ENCODE measurements at places on chromosomes 3 and 15.

DNA sequence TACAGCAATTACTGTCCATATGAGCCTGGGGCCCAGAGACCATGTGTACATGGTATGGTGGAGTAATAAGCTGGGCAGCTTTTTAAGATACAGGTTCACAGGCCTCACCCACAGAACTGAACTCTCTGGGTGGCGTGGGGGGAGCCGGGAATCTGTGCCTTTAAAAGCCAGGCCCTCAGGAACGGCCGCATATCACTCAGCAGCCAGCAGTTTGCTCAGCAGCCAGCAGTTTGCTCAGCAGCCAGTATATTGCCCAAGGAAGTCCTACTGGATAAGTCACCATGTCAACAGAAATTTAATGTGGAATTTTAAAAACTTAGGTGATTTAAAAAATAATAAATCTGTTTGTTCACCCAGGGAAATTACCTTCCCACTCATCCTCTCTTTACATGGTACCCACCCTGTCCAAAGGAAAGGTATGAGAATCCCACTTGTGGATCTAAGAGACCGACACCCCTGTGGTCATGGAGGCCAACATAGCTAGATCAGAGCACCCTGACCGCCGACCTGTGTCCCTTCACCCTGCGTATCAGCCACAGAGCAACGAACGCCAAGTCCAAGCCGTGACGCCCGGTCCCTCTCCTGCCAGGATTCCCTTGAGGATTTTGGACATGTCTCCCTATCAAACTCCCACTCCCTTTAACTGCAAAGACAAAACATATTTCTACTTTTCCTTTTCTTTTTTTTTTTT lies 95.7 kb upstream of the CHRM5 start:
- DNase-seq, result no peak

GRCh38 chr3:146739203-146739671 lies 134.1 kb upstream of the PLSCR5 start:
- DNase-seq, result no peak

DNA sequence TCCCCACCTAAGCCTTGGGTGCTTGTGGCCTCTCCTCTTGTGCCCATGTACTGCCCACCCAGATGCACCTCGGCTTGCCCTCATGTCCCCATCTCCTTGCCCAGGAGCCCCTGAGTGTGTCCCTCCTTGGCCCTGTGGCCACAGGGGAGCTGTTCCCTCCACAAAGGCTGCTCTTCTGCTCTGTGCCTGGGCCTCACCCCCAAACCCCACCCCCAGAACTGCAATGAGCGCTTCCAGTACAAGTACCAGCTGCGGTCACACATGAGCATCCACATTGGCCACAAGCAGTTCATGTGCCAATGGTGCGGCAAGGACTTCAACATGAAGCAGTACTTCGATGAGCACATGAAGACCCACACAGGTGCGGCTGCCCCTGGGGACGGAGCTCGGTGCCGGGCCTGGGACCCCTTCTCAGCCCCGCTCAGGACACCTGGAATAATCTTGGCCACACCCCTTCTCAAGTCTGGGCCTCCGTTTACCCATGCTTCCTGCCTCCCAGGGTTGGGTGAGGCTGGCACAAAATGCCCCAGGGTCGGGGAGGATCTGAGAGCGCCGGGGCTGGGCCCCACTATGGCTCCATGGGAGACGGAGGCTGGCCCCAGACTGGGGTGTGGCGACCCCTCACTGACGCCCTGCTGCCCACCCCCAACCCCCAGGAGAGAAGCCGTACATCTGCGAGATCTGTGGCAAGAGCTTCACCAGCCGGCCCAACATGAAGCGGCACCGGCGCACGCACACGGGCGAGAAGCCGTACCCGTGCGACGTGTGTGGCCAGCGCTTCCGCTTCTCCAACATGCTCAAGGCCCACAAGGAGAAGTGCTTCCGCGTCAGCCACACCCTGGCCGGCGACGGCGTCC lies 10.3 kb downstream of the ZBTB47 start:
- no peak for DNase-seq

DNA sequence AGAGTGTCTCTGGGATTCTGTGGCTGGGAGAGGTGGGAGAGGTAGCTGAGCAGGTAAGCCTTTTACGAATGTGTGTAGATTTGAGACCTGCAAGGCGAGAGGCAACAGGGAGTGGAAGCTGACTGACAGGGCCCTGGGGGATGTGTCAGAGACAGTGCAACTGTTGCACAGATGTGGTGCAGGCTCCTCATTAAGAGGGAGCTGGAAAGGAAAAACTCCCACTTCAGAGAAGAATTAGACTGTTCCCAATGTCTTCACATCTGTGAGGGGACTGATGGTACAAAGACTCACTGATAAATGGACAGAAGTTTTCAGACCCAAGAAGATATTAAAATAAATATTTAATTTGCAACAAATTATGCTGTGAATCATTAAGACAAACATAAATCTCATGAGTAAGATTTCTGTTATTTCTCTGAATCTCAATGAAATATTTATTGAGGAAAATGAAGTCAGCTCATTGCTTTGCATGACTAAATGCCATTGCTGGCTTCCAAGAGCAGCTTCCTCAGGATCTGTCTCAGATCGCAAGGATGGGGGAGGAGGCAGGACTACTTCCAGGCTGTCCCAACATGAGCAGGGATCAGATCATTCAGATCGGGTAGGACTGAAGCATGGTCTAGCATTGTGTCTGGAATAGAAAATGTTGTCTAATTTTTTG lies 127.3 kb upstream of the ROPN1 start:
- DNase-seq, result no peak

Measured in stimulated activated CD8-positive, alpha-beta memory T cell treated with anti-CD3 and anti-CD28 coated beads, Interleukin-7, amount 100 ng/mL, for 24 hours (primary cell).